ENCODE measurements at places on chromosomes 1 and 21. TPM values are rescaled to one million over a fixed set of nuclear protein-coding genes. Genes with fewer than 3 reads are reported as not detected.

The F13B gene
- total RNA-seq: under 0.01 TPM

The LGR6 gene
- total RNA-seq: not detected

The TRIM17 gene
- total RNA-seq: not detected

The KCNK1 gene
- total RNA-seq: under 0.01 TPM

The LCE1B gene
- not detected for total RNA-seq

The CFAP141 gene
- not detected for total RNA-seq

The ESPN gene
- total RNA-seq: 0.65 TPM

The FRRS1 gene
- total RNA-seq: 0.20 TPM

The CNST gene
- 13.1 TPM for total RNA-seq

The ITPKB gene
- 18.7 TPM for total RNA-seq

GRCh38 chr1:220813013-220813412 is 26.3 kb downstream of the MTARC1 start:
- DNase-seq: peak; percentile 84

DNA sequence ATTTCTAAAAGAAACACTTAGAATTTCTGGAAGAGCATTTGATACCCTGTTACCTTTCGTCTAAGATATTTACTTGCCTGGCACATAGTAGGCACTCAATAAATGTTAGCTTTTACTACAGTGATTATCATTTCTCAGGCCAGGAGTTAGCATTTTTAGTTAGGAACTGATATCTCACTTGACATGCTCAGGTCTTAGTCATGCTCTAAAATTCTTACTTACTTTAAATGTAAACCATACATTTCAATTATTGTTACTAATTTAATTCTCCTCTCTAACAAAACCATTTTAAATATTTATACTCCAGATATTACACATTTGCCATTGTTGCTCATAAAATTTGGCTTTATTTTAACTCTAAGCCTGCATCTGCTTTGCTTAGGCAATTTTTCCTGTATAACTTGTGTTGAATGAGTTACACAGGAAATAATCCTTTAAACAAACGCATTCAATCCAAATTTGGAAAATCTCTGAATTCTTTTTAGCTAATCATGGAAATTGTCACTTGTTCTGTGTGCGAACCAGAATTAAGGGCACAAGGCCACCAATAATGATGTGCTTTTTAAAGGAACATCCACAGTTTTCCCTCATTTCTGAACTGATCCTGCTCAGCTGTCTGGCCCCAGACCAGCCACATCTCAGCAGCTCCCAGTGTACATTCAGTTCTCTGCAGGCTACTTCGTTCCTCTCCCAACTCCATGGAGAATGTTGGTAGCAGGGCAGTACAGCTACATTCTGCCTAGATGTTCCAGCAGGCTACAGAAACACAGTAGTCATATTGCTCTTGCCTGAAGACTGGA is 15.6 kb downstream of the NIBAN1 start:
- peak; percentile 54 for DNase-seq

DNA sequence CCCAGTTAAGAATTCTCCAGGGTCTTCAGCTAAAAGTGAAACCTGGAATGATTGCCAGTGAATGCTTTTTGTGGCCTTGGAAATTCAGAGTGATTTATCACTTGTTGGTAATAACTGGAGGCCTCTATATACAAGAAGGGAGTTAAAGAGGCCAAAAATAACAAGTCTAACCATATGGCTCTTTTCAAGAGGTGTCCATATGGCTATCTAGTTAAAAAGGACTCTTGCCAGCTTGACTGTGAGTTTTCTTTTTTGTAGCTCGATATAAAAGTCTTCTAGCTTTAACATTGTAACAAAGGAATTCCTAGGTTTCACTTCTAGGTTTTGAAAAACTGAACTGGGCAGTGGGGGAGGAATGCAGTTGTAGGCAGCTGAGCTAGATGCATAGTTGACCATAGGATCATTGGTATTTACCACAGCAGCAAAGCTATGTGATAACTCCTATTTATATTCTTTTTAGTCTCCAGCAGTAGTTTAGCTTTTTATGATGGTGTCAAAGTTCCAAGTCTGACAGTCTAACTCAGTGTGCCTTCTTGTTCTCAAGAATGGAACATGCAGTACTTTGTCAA is 44.4 kb downstream of the CACHD1 start:
- peak; percentile 34 for DNase-seq

GRCh38 chr1:112251766-112252506 is 144.1 kb upstream of the CTTNBP2NL start:
- no peak for DNase-seq

GRCh38 chr1:162412002-162412401 is at the start of gene SH2D1B:
TSS of gene SH2D1B (minus strand) at chr1:162412136. CDS start at chr1:162412016, 120 bp downstream.
- peak; percentile 64 for DNase-seq

DNA sequence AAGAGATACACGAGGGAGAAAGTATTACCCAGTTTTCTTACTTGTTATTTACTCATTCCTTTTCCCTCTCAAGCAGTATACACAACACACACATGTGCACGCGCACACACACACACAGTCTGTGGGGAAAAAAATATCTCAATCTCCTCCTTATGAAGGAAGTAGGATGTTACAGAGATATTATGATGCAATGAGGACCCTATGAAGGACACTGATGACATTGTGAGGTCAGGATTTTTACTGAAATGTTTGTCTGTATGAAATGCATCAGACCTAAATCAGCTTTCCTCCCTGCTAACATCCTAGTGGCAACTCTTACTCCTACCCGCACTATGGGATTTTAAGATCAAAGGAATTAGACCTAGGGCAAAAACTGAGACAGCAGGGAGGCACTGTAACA is at the start of gene WDR64:
Gene WDR64, plus strand, starts transcription at position 270 of the 400 bp plus-strand sequence. CDS start 204 bp downstream, outside the sequence.
- DNase-seq: no peak

DNA sequence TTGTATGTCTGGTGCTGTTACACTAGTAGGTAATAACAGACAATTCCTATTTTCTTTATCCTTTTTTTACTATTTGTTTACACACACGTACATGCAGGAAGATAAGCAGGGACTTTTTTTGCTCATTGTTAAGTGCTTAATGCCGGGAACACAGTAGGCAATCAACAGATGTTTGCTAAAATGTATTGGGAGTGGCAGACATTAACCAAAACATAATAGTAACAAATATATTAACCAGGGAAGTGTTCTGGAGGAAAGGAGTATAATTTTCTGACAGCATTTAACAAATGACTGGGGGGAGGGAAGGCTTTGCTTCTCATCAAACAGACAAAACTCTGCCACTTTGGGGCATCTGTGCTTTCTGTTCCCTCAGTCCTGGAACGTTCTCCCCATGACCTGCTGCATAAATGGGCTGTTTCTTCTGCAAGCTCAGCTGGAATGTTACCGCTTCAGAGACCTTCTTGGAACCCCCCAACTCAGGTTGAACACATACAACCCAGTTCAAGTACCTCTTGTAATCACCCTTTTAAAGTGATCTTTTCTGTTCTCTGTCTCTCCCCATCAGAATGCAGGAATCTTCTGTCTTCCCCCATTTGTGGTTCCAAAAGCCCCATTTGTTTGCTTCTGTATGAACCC is 2.1 kb downstream of the CR1L start:
- no peak for DNase-seq

DNA sequence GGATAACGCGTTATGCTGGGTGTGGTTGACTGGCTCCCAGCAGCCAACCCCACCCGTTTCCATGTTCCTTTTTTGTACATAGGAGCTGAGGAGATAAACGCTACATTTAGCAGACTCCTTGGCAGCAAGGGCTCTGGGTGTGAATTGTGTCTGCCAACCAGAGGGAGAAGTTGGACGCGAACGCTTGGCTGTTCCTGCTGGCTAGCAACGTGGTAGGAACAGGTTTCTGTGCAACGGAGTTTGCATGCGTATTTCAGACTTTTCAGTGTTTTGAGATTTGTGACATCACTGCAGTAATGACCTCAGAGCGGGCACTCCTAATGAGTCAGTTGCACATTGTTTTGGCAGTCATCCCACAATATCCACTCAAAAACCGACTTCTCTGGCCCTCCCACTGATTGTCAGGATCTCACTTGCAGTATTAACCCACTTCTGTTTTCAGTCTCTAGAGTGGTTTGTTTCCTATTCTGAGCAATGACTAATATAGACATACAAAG is 98.7 kb upstream of the RGS1 start:
- peak; percentile 93 for DNase-seq

DNA sequence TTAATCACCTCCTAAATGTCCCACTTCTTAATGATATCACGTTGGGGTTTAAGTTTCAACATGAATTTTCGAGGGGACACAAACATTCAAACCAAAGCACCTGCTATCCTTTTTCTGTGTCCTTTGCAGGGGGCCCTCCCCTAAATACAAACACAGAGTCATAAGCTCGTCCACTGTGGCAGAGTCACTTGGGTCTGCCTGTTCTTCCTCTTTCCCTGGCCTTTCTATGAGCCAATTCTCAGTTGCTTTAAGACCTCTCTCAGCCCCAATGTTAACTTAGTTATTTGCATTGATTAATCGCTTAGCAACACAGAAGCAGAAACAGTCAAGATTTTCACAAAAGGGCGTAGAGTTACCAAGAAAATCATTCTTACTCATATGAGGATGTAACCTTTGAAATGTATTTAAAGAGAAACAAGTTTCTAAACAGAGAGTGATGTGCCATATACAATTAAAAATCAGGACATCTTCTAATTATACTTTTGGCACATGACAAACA is 14.9 kb downstream of the APCS start:
- no peak for DNase-seq

- no peak for DNase-seq
Measured at GRCh38 chr1:187977298-187977697, 1148.5 kb downstream of the PLA2G4A start.

- DNase-seq: no peak
Measured at GRCh38 chr1:217539510-217539909, 91.4 kb downstream of the GPATCH2 start.

DNA sequence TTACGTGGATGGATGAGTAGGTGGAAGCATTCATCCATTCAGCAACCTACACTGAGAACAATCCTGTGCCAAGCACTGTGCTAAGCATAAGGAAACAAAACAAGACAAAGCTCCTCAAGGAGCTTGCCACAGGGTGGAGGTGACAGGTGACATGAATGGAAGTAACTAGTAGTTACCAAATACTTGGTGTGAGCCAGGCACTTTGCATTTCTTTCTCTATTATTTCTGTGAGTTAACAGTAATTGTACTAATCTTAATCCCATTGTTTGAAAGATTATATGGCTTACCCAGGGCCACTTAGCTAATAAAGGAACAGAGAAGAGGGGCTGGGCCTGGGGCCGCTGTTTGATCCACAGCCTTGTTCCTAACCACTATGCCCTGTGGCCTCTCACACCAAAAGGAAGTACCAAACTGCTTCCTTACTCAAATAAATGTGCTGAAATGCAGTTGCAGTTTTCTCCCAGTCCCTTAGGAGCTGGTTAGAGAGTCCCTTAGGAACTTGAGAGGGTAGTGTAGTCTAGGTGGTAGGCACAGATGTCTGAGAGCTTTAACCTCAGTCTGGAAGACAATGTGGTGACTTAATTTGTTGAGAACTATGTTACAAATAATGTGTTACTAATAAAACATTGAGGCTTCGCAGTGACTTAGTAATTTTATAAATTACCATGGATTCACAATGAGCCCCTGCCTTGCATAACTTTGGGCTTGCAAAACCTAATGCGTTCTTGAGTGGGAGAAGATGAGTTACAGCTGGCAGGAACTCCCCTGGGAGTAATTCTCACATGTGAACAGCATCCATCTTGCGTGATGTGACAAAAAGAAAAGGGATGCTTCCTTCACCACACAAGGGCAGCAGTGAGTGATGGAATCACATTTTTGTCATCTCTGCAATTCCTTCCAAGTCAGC is 69.8 kb downstream of the MPZL1 start:
- DNase-seq: no peak

DNA sequence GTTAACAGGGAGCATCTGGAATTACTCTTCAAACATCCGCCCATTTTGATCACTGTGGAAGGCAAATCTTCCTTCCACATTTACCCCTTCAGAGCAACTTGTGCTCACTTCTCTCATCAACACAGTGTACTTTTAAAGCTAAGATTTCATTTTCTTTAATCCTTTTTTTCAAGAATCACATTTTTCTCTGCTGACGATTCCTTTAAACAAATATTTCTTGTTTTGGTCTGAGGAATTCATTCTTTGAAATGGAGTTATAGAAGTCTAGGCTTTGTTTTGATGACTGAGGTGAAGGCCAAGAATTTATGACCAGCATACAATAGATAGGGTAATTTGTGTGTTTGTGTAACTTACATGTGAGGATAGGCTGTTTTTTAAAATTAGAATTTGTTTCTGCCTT is 25.6 kb downstream of the LRRC42 start:
- no peak for DNase-seq

GRCh38 chr1:210711825-210712612 is 383.3 kb downstream of the HHAT start:
- DNase-seq: no peak

DNA sequence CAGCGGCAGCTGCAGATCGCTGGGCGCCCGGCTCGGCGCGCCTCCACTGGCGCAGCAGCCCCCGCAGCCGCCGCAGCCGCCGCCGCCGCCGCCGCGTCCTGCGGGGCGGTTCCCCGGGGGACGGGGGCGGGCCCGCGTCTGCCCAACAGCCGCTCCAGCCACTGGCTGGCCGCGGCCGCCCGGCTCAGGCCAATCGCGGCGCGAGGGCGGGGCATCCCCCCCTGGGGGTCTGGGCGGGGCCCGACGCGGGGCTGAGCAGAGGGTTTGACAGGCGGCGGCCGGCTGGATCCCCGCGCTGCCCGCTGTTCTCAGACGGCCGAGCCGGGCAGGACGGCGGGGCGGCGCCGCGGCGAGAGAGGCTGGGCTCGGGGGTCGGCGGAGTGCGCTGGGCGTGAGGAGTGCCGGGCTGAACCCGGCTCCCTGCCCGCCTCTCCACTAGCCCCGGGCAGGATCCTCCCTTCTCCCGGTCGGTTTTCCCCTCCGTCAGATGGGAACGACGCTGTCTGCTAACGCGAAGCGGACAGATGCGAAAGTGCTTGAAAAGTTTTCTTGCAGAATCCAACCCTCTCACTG is at the start of gene GLIS1:
Gene GLIS1, minus strand, starts transcription at position 56 of the 573 bp plus-strand sequence. CDS start 1,100 bp downstream, outside the sequence.
- peak; percentile 86 for DNase-seq

DNA sequence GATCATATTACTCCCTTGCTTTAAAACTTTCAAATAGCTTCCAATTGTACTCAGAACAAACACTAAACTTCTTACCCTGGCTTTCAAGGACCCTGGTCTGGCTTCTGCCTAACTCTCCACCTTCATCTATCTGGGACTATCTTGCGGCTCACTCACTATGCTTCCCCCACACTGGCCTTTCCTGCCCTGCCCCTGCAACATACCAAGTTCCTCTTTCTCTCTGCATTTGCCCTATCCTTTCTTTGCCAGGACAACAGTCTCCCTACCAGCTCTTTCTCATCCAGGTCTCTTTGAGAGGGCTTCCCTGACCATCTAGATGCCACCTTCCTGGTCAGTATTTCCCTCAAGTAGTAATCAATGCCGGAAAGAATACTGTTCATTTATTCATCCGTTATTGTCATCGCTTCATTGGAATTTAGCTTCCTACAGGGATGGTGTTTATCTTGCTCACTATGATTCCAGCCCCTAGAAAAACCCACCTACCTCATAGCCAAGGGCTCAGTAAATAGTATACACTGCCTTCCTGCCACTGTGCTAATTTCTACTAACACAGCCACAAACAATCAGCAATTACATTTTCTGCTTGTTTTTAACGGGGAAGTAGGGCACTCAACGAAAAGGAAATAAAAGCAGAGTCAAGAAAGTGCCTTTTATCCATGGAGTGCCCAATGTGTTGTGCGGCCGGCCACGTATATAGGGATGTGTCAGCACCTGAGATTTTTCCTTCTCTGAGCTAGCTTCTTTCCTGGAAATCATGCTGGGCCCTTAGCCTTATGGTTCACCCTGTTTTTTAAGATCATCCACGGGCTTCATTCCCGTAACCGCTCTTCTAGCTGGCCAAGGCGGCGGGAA is 521 bp upstream of the CDC7 start:
- no peak for DNase-seq

- DNase-seq: no peak
Measured at GRCh38 chr1:166272155-166272554, 105.4 kb upstream of the FAM78B start.

Measured in lung microvascular endothelial cell (primary cell).